ENCODE measurements at places on chromosomes 5 and 9.

GRCh38 chr9:122159925-122160246 is 178 bp downstream of the MORN5 start:
- no peak for DNase-seq

- DNase-seq = no peak
These were observed 134.3 kb downstream of the PPP2R2B start for GRCh38 chr5:146744068-146744745.

DNA sequence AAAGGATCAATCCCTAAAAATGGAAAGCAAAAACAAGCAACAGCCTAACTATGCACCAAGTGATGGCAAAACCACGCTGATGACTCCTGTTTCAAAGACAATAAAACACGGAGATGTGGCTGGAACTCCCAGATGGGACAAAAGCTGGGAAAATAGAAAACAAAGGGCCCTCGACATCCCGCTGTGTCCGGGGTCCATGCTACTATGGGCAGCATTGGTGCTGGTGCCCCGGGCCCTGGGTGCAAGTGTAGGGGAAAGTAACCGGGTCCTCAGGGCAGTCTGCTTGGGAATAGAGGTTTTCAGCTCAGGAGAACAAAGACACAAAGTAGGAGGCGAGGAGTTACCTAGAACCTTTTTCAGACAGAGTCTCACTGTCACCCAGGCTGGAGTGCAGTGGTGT is 46.1 kb downstream of the MRPL36 start:
- DNase-seq = no peak

DNA sequence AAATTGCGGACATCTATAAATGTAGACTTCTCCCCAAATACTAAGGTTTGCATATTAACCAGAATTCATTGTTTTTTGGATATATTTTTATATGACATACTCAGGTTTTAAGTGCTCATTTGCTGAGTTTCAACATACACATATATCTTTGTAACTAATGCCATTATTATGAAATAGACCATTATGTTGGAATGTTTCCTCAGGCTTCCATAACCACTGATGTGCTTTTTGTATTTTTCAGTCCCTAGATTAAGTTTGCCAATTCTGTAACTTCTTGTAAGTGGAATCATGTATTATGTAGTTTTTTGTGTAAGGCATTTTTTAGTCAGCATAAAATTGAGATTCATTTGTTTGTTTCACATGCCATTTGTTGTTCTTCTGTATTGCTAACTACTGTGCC is 32.1 kb downstream of the HSPA4 start:
- DNase-seq = no peak

DNA sequence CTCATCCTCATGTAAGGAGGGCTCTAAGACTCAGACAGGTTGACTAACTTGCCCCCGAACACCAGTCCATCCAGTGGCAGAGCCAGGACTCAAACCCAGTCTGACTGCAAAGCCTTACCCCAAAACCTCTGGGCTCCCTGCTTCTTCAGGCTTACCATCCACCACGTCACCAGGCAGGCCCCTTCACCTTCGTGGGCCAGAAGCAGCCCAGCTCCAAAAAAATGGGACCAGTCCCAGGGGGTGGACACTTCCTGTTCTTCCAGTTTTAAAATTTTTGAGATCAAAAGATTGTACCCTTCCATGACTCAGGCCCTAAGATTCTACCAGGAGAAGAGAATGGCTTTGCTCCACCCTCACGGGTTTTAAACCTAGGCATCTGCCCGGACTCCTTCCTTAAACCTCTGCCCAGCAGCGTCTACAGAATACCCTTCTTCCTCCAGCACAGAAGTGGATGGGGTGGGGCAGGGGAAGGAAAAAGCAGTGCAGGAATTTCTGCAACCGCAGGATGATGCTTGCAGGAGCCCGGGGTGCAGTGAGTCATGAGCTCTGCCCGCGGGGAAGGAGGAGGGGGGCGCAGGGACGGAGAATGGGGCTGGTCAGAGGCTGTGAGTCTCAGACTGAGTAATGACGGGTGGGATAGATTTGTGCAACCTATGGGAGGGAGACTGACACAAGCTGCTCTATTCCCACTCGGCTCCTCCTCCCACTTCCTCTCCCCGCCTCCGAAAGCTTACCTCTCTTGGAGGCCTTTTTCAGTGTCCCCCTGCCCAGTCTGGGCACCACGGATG is 50.4 kb upstream of the STXBP1 start:
- no peak for DNase-seq

- DNase-seq = no peak
These were observed 16.7 kb upstream of the CD74 start for GRCh38 chr5:150429410-150429873.

GRCh38 chr5:170408226-170408625 is 19.1 kb upstream of the KCNMB1 start:
- no peak for DNase-seq

DNA sequence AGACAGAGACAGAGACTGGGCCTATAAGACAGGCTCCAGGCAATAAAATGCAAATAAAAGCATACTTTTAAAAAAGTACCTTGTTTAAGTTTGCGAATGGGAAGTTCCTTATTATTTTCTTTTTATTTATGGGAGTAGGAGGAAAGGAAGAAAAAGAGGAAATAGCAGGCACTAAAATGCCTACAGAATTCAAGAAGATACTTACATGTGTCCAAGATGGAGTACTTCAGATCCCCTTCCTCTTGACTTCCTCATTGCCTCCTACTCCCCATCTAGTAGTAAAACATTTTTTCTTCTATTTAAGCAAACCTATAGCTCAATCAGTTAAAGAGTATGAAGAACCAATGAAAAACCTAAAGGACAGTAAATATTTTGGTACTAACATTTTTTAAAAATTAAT is 24.8 kb downstream of the GKAP1 start:
- no peak for DNase-seq

Measured in stimulated activated CD8-positive, alpha-beta memory T cell treated with anti-CD3 and anti-CD28 coated beads, Interleukin-2, amount 100 ng/mL, for 48 hours (primary cell).